ENCODE measurements at places on chromosomes 11 and 22.

GRCh38 chr11:32229576-32230240 lies 138.8 kb downstream of the RCN1 start:
- no peak overlapping the region for H3K4me3 ChIP-seq
- DNase-seq = no peak
- no peaks in the 10 kb centered on the region for H3K36me3 ChIP-seq
- peaks cover 6% of the 10 kb centered on the region for H3K27me3 ChIP-seq
- no peak overlapping the region for H3K27ac ChIP-seq

DNA sequence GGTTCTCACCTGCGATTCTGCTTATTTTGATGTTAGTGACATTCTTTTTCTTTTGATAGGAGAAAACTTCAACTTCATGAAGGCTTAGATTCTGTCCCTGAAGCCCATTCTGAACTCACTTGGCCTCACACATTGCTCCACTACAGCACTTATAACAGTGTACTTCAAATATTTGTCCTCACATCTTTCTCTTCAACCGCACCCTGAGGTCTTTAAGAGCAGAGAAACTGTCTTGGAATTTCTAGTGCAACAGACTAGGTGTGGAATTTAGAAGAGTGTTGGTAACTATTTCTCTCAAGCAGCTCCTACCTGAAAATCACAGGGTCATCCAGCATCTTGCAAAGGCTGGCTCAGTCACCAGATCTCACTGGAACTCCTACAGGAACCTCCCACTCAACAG lies 7.8 kb downstream of the MRGPRX3 start:
- H3K36me3 ChIP-seq = no peaks in the 10 kb centered on the region
- H3K27ac ChIP-seq = no peak overlapping the region
- H3K4me3 ChIP-seq = no peak overlapping the region
- H3K27me3 ChIP-seq = peaks cover 29% of the 10 kb centered on the region
- no peak for DNase-seq
- no peaks in the 10 kb centered on the region for H3K4me1 ChIP-seq

- no peaks in the 10 kb centered on the region for H3K27me3 ChIP-seq
- no peaks in the 10 kb centered on the region for H3K36me3 ChIP-seq
- H3K27ac ChIP-seq = no peak overlapping the region
- H3K4me1 ChIP-seq = peaks cover 4% of the 10 kb centered on the region
- no peak for DNase-seq
These were observed 19.7 kb upstream of the MYRF start for GRCh38 chr11:61732705-61733104.

GRCh38 chr11:94737171-94737611 lies 31.0 kb upstream of the AMOTL1 start:
- no peak overlapping the region for H3K27ac ChIP-seq
- DNase-seq = no peak
- peaks cover 16% of the 10 kb centered on the region for H3K27me3 ChIP-seq
- H3K4me1 ChIP-seq = peaks cover 10% of the 10 kb centered on the region

GRCh38 chr22:47332246-47332980 lies 570.0 kb downstream of the TBC1D22A start:
- no peaks in the 10 kb centered on the region for H3K4me1 ChIP-seq
- DNase-seq = no peak
- H3K27ac ChIP-seq = no peak overlapping the region
- no peaks in the 10 kb centered on the region for H3K27me3 ChIP-seq

GRCh38 chr11:690738-691633 lies 4.0 kb downstream of the DEAF1 start:
- H3K4me1 ChIP-seq = peaks cover 28% of the 10 kb centered on the region
- no peaks in the 10 kb centered on the region for H3K27me3 ChIP-seq
- H3K27ac ChIP-seq = peak overlapping the region; percentile 66
- H3K36me3 ChIP-seq = peaks cover 28% of the 10 kb centered on the region
- peak; percentile 22 for DNase-seq

- H3K4me1 ChIP-seq = peaks cover 15% of the 10 kb centered on the region
- H3K27ac ChIP-seq = no peak overlapping the region
- no peak overlapping the region for H3K4me3 ChIP-seq
- no peaks in the 10 kb centered on the region for H3K27me3 ChIP-seq
- DNase-seq = no peak
These were observed 15.5 kb downstream of the RBX1 start for GRCh38 chr22:40966726-40967085.

GRCh38 chr11:117072517-117073461 lies 25.4 kb downstream of the SIK3 start:
- no peaks in the 10 kb centered on the region for H3K36me3 ChIP-seq
- peak; percentile 39 for DNase-seq
- no peak overlapping the region for H3K27ac ChIP-seq
- peaks cover 30% of the 10 kb centered on the region for H3K4me1 ChIP-seq

DNA sequence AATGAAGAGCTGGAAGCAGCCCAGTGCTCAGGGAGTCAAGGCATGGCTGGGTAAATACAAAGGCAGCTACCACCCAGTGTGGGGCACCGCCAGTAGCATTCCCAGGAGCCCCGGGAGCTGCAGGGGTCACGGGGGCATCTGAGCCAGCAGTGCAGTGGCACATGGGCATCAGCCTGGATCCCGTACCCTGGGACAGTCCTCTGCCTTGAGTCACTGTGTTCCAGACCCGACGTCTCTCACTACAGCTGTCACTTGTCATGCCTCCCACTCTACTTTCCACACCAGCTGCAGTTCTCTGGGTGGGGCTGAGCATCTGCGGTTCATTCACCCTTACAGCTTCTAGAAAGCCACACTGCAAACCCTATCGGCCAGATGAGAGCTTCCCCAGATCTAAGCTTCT lies 29.6 kb downstream of the DHCR7 start:
- no peak overlapping the region for H3K4me3 ChIP-seq
- no peaks in the 10 kb centered on the region for H3K27me3 ChIP-seq
- H3K4me1 ChIP-seq = no peaks in the 10 kb centered on the region
- no peaks in the 10 kb centered on the region for H3K36me3 ChIP-seq
- no peak for DNase-seq
- H3K27ac ChIP-seq = no peak overlapping the region

GRCh38 chr11:119085437-119085847 lies 761 bp downstream of the HMBS start:
- peaks cover 23% of the 10 kb centered on the region for H3K36me3 ChIP-seq
- DNase-seq = no peak
- peaks cover 31% of the 10 kb centered on the region for H3K4me1 ChIP-seq
- peak overlapping the region; percentile 98 for H3K4me3 ChIP-seq
- peak overlapping the region; percentile 86 for H3K27ac ChIP-seq

GRCh38 chr22:39449708-39450107 lies 7.1 kb upstream of the MGAT3 start:
- H3K4me1 ChIP-seq = peaks cover 26% of the 10 kb centered on the region
- peaks cover 2% of the 10 kb centered on the region for H3K36me3 ChIP-seq
- no peak for DNase-seq
- peak overlapping the region; percentile 23 for H3K4me3 ChIP-seq
- peaks cover 11% of the 10 kb centered on the region for H3K27me3 ChIP-seq

- H3K4me1 ChIP-seq = peaks cover 3% of the 10 kb centered on the region
- no peak overlapping the region for H3K27ac ChIP-seq
- H3K36me3 ChIP-seq = no peaks in the 10 kb centered on the region
- no peak overlapping the region for H3K4me3 ChIP-seq
These were observed 199.3 kb downstream of the PGR start for GRCh38 chr11:100930185-100930778.

- no peaks in the 10 kb centered on the region for H3K27me3 ChIP-seq
- H3K4me3 ChIP-seq = no peak overlapping the region
- H3K4me1 ChIP-seq = no peaks in the 10 kb centered on the region
- H3K36me3 ChIP-seq = peaks cover 3% of the 10 kb centered on the region
These were observed 39.5 kb downstream of the MTMR2 start for GRCh38 chr11:95884376-95884775.

GRCh38 chr22:46501701-46502100 lies 35.7 kb downstream of the CELSR1 start:
- no peak overlapping the region for H3K4me3 ChIP-seq
- no peak for DNase-seq
- H3K27ac ChIP-seq = no peak overlapping the region
- H3K4me1 ChIP-seq = peaks cover 4% of the 10 kb centered on the region

DNA sequence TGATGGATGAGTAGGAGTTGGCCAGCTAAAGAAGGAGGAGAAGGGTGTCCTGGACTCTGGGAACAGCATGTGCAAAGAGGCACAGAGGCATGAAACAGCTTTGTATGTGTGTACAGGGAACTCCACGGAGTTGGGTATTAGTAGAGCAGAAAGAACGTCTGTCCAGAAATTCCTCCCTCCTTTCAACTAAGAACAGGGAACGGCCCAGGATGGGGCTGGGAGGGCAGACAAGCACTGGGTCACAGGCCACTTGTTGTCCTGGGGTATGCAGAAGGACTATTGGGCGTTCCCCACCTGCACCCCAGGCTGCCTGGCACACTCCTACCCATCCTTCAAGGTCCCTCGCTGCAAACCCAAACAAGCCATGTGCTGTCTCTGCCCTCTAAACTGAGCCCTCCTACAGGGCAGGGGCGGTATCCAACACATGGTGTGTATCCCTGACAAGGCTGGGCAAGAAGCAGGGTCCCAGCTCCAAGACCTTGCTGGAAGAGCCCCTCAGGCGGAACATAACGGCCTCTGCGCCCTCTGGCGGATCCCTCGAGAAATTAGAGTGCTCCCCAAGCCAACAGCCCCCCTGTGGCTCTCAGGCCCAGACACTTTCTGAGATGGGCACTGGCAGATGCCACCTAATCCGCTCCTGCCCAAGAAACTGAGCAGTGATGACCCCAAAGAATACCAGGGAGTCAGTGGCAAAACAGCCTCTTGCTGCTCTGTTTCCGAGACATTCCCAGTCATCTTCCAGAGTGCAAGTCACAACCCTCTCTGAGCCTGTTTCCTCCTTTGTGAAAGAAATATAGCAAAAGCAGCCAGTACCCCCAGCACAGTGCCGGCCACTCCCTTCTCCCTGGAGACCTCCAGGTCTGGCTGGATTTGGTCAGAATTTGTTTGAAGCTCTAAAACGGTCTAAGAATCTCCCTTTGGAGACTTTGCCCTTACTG lies 1.6 kb upstream of the ELFN2 start:
- H3K27me3 ChIP-seq = peaks cover 60% of the 10 kb centered on the region
- H3K27ac ChIP-seq = no peak overlapping the region
- peaks cover 2% of the 10 kb centered on the region for H3K36me3 ChIP-seq
- DNase-seq = peak; percentile 32

DNA sequence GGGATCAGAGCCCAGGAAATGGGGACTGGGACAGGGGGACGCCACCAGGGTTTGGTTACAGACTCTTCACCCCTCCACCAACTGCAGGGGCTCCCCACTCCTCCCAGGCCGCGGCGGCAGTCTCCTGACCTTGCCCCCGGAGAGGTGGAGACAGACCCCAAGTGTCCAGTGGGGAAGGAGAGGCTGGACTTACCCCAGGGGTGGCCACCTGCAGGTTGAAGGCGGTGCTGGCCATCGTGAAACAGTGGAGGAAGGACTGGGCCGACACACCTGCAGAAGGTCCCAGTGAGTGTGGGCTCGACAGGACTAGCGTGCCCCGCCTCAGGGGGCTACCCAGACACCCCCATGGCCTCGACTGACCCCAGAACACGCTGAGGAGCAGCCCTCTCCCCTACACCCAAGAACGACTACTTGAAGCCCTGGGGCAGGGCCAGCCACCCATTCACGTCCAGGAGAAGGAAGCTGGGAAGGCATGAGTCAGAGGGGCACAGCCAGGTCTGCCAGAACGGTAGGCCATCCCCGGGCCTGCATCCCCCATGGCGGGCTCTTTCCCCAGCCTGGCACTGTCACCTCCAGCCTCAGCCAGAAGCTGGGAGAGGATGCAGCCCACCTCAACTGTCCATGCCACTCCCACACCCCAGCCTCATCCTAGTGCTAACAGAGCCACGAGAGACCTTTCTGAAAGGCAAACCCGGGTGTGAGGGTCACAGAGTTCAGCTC lies 2.3 kb downstream of the GATD1 start:
- H3K27me3 ChIP-seq = no peaks in the 10 kb centered on the region
- peaks cover 1% of the 10 kb centered on the region for H3K36me3 ChIP-seq
- peaks cover 14% of the 10 kb centered on the region for H3K4me1 ChIP-seq
- H3K27ac ChIP-seq = no peak overlapping the region

- peaks cover under 1% of the 10 kb centered on the region for H3K36me3 ChIP-seq
- no peaks in the 10 kb centered on the region for H3K27me3 ChIP-seq
- DNase-seq = no peak
- H3K4me1 ChIP-seq = peaks cover 17% of the 10 kb centered on the region
- no peak overlapping the region for H3K4me3 ChIP-seq
These were observed 96.9 kb downstream of the ATXN10 start for GRCh38 chr22:45768490-45768889.

GRCh38 chr22:23752090-23752691 lies 1.3 kb upstream of the ZNF70 start:
- H3K4me3 ChIP-seq = peak overlapping the region; percentile 68
- no peak for DNase-seq
- peaks cover 4% of the 10 kb centered on the region for H3K27me3 ChIP-seq
- peaks cover 11% of the 10 kb centered on the region for H3K4me1 ChIP-seq
- H3K27ac ChIP-seq = peak overlapping the region; percentile 60
- no peaks in the 10 kb centered on the region for H3K36me3 ChIP-seq

DNA sequence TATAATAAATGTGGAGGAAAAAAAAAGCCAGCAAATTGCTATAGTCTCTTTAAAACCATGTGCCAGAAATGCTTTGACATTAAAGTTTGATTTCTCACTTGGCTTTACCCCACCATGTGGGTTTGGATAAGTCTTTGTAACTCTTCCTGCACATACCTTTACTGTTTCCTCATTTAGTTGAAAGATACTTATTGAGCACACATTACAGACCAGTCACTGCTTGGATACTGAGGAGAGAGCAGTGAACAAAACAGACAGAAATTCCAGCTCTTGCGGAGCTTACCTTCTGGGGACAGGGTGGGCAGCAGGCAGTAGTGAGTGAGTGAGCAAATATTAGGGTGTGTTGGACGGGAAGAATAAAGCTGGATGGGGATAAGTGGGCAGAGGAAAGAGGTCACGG lies 13.7 kb downstream of the PACS1 start:
- H3K27me3 ChIP-seq = no peaks in the 10 kb centered on the region
- peak; percentile 1 for DNase-seq
- peaks cover 55% of the 10 kb centered on the region for H3K4me1 ChIP-seq

DNA sequence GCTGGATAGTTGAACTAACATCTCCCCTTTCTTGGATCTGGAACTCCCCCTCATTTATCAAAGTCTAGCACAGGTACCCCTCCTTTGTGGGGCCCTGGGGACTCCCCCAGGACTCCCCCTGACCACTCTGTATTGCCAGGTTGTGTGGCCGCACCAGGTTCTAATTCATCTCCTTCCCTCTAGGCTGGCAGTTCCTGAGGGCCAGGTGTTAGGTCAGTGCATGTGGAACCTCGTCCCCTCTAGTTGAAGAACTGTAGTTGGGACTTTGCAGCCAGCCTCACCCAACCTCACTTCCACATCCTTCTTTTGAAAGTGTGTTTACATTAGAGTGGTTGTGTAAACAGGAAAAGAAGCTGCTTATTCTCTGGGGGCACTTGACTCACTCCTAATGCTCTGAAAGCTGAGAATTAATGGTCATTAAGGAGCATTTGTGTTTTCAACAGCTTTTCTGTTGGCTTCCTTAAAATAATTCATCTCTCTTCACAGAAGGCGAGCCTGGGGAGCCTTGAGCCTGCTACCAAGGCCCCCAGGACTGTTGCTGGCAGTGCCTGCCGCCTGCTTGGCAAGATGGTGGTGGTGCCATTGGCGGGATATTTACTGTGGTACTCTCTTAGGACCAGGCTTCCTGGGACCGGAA lies 11.8 kb downstream of the UPB1 start:
- no peak overlapping the region for H3K27ac ChIP-seq
- no peak overlapping the region for H3K4me3 ChIP-seq
- H3K36me3 ChIP-seq = no peaks in the 10 kb centered on the region

- no peak overlapping the region for H3K27ac ChIP-seq
- no peaks in the 10 kb centered on the region for H3K27me3 ChIP-seq
- H3K4me1 ChIP-seq = no peaks in the 10 kb centered on the region
- no peak overlapping the region for H3K4me3 ChIP-seq
- H3K36me3 ChIP-seq = no peaks in the 10 kb centered on the region
- DNase-seq = no peak
These were observed 969.6 kb downstream of the BRD1 start for GRCh38 chr22:48858121-48858520.

- no peaks in the 10 kb centered on the region for H3K27me3 ChIP-seq
- no peak overlapping the region for H3K27ac ChIP-seq
- H3K4me1 ChIP-seq = no peaks in the 10 kb centered on the region
- no peaks in the 10 kb centered on the region for H3K36me3 ChIP-seq
- no peak for DNase-seq
These were observed 145.0 kb downstream of the CCDC34 start for GRCh38 chr11:27217948-27218420.
